Muscle of leg (tissue), 16 donors: ENCODE measurements at places on chromosomes 7 and 10.

DNA sequence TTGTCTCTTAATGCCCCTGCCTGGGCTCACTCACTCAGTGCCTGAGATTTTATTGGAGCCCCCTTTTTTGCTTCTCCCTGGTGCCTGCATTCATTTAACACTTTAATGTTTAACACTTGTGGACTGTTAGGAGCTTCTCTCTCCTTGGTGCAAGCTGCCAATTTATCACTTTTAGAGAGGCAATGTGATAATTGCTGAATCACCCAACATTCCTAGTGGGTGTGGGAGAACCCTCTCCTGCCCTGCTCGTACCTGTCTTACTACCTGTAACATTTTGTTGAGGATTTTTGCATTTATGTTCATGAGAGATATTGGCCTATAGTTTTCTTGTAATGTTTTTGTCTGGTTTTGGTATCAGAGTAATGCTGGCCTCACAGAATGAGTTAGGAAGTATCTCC, 13.2 kb downstream of the STAM start:
- no peaks in the 10 kb centered on the region for H3K4me1 ChIP-seq
- DNase-seq: no peak
- H3K36me3 ChIP-seq: peaks cover 5% of the 10 kb centered on the region
- H3K27me3 ChIP-seq: no peaks in the 10 kb centered on the region
- no peak overlapping the region for H3K27ac ChIP-seq

DNA sequence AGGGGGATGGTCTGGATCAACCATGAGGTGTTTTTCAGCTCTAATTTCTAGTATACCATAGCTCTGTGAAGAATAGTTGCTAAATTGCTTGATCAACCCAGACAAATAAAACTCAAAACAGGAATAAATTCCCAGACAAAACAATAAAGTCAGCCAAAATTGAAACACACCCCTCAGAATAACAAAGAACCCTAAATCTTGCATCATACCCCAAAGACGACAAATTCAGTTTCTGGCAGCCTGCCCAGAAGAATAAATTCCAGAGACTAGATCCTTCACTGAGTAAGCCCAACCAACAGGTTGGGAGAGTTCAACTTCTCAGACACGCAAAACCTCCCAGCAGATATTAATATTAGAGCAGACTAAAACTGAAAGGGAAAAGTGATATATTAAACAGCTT, 11.2 kb upstream of the SEM1 start:
- no peak overlapping the region for H3K4me3 ChIP-seq
- no peak overlapping the region for H3K27ac ChIP-seq
- DNase-seq: peak; percentile 1
- H3K27me3 ChIP-seq: no peaks in the 10 kb centered on the region
- H3K36me3 ChIP-seq: no peaks in the 10 kb centered on the region
- no peaks in the 10 kb centered on the region for H3K4me1 ChIP-seq

DNA sequence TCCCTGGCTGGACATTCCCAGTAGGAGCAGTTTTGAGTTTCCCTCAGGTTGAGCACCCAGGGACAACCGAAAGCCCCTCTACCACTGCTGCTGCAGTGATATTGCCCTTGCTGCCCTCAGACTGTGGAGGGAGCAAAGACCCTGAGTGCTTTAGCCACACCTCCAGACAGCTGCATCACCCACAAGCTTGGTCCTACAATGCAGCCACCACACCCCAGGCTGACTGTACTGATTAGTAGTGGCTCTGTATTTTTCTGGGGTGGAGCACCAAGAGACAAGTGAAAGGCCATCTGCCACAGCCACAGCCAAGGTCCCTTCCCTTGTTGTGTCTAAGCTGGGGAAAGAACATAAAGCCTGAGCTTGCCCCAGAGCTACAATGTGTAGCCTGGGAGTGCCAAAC, 789.9 kb downstream of the PCDH15 start:
- DNase-seq: no peak
- H3K27ac ChIP-seq: no peak overlapping the region
- no peak overlapping the region for H3K4me3 ChIP-seq
- H3K36me3 ChIP-seq: no peaks in the 10 kb centered on the region

- H3K27ac ChIP-seq: no peak overlapping the region
- no peak overlapping the region for H3K4me3 ChIP-seq
- peaks cover 5% of the 10 kb centered on the region for H3K4me1 ChIP-seq
- no peak for DNase-seq
Measured at GRCh38 chr10:32954080-32954479, 4.0 kb downstream of the ITGB1 start.

- H3K27me3 ChIP-seq: peaks cover 16% of the 10 kb centered on the region
- peak overlapping the region; percentile 35 for H3K27ac ChIP-seq
- DNase-seq: peak; percentile 41
- H3K36me3 ChIP-seq: peaks cover 13% of the 10 kb centered on the region
- no peak overlapping the region for H3K4me3 ChIP-seq
Measured at GRCh38 chr7:1749864-1750466, 79.9 kb downstream of the ELFN1 start.

DNA sequence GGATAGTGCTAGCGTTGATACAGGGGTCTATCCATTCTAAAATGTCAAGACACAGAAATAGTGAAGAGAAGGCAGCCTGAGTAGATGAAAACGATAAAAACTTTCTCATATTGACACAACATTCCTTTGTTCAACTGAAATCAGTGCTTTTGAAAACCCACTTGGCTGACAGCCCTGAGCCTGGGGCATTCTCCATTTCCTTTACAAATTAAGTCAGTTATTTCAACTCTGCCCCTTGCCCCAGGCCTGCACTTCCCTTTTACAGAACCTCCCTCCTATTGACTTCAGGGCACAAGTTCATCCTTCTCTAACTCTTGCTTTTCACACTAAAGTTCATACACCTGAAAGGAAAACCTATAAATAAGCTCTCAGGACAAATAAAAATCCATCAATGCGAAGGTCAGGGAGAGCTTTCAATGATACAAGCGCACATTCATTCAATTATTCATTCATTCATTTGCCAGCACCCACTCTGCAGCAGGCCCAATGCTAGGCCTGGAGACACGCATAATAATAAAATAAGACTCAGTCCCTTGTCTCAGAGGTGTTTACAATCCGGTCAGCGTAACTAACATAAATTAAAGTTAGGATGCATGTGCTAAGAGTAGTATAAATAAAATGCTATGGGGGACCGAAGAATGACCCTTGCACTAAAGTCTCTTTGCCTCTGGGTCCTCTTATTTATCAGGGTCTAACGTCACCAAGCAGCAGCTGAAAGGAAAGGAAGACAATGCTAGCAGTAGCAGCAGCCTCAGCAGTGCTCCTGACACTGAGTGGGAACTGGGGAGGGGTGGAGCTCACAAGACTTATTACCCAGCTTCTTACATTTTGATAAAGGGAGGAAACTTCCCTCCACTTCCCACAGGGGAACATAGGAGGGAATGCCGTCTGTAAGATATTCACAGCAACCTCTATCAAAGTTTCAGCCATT, 134.8 kb downstream of the PDE1C start:
- H3K4me3 ChIP-seq: no peak overlapping the region
- no peak overlapping the region for H3K27ac ChIP-seq
- no peaks in the 10 kb centered on the region for H3K4me1 ChIP-seq
- H3K36me3 ChIP-seq: no peaks in the 10 kb centered on the region
- no peaks in the 10 kb centered on the region for H3K27me3 ChIP-seq

DNA sequence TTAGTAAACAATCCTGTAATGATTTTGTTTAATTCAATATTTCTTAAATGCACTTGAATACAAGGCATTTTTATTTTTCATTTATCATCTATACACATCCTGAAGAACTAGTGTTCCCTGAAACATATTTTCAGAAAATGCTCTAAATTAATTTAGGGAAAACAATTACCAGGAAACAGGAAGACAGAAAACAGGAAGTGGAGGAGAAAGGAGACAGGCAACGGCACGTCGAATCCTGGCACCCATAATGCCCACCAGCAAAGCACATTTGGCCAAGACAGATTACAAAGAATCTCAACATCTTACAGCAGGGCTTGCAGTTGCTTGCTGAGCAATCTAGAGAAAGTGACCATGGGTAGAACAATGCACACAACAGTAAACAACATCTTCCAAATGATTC, 571.1 kb downstream of the GRID1 start:
- H3K27ac ChIP-seq: no peak overlapping the region
- H3K36me3 ChIP-seq: no peaks in the 10 kb centered on the region
- H3K4me1 ChIP-seq: peaks cover 16% of the 10 kb centered on the region
- H3K4me3 ChIP-seq: no peak overlapping the region
- no peak for DNase-seq

DNA sequence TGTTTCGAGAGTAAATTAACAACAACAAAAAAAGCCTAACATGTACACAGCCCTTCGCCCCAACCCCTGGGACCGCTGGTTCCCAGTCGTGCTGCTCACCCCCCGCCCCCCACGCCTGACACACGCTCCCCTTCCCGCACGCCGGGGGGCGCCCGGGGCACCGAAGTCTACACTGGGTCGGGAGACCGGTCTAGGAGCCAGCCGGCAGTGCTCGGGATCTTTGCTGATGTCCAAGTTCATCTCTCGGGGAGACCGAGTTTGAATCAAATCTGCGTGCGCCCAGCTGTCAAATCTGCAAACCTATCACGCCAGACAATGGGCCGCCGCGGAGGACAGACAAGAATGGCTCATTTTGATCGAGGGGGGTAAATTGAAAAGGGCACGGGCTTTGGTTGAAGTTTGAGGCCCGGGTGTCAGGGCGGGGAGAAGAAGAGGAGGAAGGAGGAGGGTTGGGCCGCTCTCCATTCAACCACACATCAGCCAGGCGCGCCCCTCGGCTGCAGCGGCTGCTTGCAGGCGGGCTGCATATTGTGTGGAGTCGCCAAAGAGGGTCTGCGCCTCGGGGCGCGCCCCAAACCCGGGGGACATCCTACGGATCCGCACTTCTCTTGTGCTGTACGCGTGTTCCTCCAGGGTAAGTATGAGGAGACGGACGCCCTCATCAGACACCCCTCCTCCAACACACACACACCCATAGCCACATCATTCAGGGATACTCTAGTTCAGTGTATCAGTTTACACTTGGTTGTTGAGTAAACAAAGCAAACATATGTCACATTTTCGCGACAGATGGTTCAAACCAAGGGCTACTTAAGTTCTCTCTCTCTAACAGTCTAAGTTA, 1.3 kb upstream of the GFRA1 start:
- DNase-seq: peak; percentile 94
- peak overlapping the region; percentile 66 for H3K4me3 ChIP-seq
- peaks cover 33% of the 10 kb centered on the region for H3K27me3 ChIP-seq
- peaks cover 16% of the 10 kb centered on the region for H3K4me1 ChIP-seq
- peak overlapping the region; percentile 93 for H3K27ac ChIP-seq

- H3K27ac ChIP-seq: no peak overlapping the region
- DNase-seq: no peak
- H3K4me1 ChIP-seq: peaks cover 13% of the 10 kb centered on the region
- H3K27me3 ChIP-seq: no peaks in the 10 kb centered on the region
- no peaks in the 10 kb centered on the region for H3K36me3 ChIP-seq
Measured at GRCh38 chr10:73899423-73899822, 11.5 kb upstream of the PLAU start.

GRCh38 chr7:84595026-84595425, 400.4 kb upstream of the SEMA3A start:
- DNase-seq: no peak
- H3K4me3 ChIP-seq: no peak overlapping the region
- no peak overlapping the region for H3K27ac ChIP-seq
- H3K4me1 ChIP-seq: no peaks in the 10 kb centered on the region
- no peaks in the 10 kb centered on the region for H3K27me3 ChIP-seq
- no peaks in the 10 kb centered on the region for H3K36me3 ChIP-seq

GRCh38 chr10:122098924-122099323, 110.0 kb downstream of the TACC2 start:
- H3K4me1 ChIP-seq: peaks cover 23% of the 10 kb centered on the region
- no peak overlapping the region for H3K27ac ChIP-seq
- peak; percentile 81 for DNase-seq
- H3K4me3 ChIP-seq: no peak overlapping the region

DNA sequence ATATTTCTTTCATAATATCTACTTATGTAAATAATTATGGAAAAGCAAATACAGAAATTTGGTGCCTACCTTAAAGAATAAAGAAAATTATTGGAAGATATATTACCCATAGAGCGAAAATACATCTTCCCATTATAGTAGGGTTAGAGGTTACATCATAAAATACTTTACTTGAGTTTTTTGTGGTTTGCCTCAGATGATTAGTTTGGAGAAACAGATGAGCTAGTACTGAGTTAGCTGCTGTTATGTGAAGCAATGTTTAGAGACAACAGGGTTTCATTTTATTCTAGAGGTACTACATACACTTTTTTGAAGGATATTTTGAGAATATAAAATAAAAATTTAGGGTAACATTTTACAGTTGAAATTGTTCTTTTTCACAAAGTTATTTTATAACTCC, 2.9 kb upstream of the MLLT10 start:
- no peaks in the 10 kb centered on the region for H3K27me3 ChIP-seq
- H3K4me3 ChIP-seq: no peak overlapping the region
- H3K4me1 ChIP-seq: peaks cover 6% of the 10 kb centered on the region
- no peak overlapping the region for H3K27ac ChIP-seq
- H3K36me3 ChIP-seq: no peaks in the 10 kb centered on the region

DNA sequence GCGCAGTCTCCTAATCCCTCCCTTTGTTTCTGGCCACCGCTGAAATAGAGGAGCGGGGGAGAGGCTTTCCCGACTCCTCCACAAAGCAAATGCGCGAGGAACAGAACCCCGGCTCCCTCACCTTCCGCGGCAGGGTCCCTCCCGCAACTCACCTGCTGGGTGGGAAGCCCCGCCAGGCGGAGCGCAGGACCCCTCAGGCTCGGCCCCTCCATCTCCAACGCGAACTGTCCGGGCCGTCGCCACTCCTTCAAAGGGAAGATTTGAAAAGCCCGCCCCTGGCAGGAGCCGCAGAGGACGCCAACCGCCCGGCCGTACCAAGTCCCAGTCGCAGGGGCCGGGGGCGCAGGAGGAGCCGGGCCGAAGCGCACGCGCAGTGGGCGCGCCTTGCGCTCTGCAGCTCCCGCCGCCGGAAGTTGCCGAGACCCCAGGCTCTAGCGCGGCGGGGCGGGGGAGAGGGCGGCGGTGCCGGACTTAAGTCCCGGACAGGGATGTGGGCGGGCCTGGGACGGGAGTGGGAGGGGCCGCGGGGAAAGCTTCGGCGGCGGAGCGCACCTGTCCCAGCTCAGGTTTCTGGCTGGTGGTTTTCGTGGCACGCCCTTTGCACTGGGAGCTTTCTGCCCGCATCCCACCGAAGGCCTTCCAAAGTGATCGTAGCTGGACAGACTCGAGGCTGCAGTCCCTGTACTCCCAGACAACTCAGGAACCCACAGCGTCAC, at the start of gene RTKN2:
TSS of gene RTKN2 (minus strand) at position 446 of the 716 bp plus-strand sequence. CDS start at position 212, 234 bp downstream.
- peak; percentile 95 for DNase-seq
- H3K27ac ChIP-seq: peak within 1 kb of the TSS; percentile 87
- no peaks in the 10 kb centered on the region for H3K36me3 ChIP-seq
- peaks cover 2% of the 10 kb centered on the region for H3K27me3 ChIP-seq
- H3K4me1 ChIP-seq: peaks cover 5% of the 10 kb centered on the region
- peak within 1 kb of the TSS; percentile 83 for H3K4me3 ChIP-seq

DNA sequence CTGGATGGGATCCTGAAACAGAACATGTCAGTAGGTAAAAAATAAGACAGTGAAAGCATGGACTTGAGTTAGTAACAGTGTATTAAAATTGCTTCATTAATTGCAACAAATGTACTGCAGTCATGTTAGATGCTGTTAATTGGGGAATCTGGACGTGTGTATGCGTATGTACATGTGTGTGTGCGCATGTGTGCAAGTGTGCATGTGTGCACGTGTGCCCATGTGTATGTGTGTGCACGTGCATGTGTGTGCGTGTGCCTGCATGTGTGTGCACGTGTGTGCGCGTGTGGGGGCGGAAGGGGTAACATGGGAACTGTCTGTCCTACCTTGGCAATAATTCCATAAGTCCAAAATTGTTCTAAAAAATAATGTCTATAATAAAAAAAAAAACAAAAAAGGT, 67.3 kb downstream of the SMURF1 start:
- H3K36me3 ChIP-seq: peaks cover 2% of the 10 kb centered on the region
- H3K27me3 ChIP-seq: no peaks in the 10 kb centered on the region
- no peak overlapping the region for H3K4me3 ChIP-seq
- no peak overlapping the region for H3K27ac ChIP-seq
- peaks cover 4% of the 10 kb centered on the region for H3K4me1 ChIP-seq
- DNase-seq: no peak
